ENCODE measurements at places on chromosomes 5 and 9.

- no peak for DNase-seq
Observed at GRCh38 chr5:113846941-113847340, 333.4 kb downstream of the YTHDC2 start.

GRCh38 chr5:133665571-133665970, 53.2 kb upstream of the FSTL4 start:
- no peak for DNase-seq

GRCh38 chr5:125424402-125425141, 678.1 kb upstream of the ZNF608 start:
- no peak for DNase-seq

- no peak for DNase-seq
Observed at GRCh38 chr9:98104445-98104881, 14.6 kb downstream of the TRIM14 start.
